ENCODE measurements at places on chromosomes 16 and 17.

DNA sequence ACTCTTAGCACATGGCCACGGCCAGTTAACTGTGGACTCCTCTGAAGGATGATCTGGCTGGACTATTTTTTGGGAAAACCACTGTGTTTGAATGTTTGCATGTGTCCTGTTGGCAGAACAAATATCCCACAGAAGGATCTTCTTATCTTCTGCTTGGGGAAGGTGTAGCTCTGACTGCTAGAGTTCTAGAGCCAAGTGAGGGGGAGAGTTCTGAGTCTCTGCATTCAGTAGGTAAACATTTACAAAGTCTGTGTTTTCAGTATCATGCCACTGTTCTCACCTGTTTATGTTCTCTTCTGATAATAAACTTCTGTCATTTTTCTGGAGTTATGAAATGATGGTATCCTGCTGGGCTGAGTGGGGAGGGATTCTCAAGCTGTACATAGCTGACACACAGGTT is 241.1 kb downstream of the WWOX start:
- no peak for DNase-seq

DNA sequence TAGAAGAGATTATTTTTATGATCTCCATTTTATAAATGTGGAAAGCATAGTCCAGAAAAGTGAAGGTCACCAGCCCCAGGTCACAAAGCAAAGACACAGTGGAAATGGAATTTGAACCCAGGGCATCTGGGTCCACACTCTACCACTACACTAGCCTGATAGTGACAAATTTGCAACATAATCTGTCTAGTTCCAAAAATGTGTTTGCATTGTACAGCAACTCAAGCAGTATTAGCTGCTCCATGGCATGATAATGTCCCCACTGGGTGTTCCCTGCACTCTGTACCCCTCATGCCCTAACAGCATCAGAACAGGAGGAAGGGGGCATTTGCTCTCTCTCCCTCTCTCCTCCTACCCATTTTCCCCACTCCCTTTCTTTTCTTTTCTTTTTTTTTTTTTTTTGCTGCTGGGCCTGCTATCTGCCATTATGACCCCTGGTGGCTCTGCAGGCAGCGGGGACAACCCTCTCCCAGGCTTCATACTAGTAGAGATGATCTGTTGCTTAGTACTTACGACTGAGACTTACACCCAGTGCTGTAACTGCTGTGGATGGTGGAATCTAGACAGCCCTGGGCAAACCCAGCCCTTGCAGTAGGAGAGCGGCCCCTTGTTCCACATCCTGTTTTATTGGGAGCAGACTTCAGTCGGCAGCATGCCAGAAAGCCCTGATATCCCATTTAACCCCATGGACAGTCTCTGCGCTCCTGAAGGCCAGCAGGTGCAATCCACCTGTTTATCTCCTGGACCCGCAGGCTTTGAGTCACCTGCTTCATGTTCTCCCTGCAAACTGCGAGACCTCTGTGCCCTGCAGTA is 306.3 kb downstream of the SOX9 start:
- DNase-seq, result no peak

DNA sequence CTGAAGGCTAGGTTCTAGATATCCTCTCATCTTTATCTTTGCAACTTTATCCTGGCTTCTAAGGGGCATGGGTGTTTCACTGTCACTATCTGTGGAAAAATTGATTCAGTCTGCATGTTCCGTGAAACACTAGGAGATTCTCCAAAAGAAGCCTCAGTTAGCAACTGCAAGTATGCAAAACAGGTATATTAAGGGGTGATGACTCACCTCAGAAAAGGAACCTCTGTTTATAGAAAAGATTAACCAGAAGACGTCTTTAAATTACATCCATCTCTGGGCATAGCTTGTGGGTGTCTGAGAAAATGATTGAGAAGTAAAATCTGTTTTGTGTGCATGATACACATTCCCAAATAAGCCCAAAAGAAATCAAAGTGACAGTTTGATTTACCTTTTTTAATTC is 353.8 kb upstream of the HSBP1 start:
- DNase-seq, result no peak

- no peak for DNase-seq
Measured at GRCh38 chr16:49547448-49547847, 173.8 kb downstream of the C16orf78 start.

GRCh38 chr16:67257486-67258160 is 8.8 kb downstream of the SLC9A5 start:
- DNase-seq, result no peak

DNA sequence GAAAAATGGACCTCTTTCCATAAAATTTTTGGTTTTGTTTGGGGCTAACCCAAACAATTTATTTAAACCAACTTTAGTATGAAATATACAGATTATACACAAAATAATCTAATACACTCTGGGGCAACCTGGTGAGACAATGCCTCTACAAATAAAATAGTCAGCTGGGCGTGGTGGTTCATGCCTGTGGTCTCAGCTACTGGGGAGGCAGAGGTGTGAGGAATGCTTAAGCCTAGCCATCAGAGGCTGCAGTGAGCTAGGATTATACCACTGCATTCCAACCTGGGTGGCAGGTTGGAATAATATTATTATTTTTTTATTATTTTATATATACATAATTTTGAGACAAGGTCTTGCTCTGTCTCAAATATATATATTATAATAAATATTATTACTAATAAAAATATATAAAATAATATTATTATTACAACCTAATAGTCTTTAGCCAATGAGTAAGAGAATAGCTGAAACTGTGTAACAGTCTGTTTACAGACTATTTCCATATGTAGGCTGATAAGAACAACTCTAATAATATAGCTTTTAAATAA is 50.5 kb downstream of the GLG1 start:
- no peak for DNase-seq

DNA sequence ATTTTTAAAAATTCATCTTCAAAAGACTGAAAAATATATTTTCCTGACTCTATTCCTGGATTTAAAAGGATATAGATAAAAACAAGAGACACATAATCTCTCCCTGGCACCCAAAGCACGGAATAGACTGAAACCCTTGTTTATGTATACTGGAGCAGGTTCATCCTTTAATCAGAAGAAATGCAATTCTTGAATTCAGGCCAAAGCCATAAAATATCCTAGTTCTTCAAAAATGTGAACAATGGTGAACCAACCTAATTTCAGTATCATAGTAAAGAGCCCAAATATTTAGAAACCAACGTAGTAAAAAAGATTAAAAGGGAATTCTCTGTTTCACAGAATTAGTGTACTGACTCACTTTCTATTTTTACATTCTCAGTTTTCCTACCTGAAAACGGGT is 188.5 kb upstream of the C17orf78 start:
- DNase-seq, result no peak

GRCh38 chr16:67372664-67373063 is 20.6 kb downstream of the TPPP3 start:
- DNase-seq, result no peak

GRCh38 chr17:75105126-75106080 is 4.4 kb upstream of the ARMC7 start:
- no peak for DNase-seq

GRCh38 chr17:17681744-17682292 is 560 bp downstream of the RAI1 start:
- no peak for DNase-seq

DNA sequence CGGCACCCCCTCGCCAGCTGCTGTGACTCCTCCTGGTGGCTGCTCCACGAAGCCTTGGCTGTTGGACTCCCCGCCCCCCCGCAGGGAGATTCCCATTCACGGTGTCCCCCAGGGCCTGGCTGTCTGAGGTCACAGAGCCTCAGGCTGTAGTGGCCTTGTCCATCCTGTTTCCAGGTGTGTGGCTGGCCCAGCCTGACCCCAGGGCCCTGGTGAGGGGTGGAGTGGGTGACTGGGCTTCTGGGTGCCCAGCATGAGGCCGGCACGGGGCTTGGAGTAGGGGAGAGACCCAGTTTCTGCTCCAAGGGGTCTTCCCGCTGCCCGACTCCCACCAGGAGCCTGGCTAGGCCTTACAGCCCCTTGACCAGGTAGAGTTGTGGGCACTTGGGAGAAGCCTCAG is 10.4 kb downstream of the PRSS27 start:
- no peak for DNase-seq

DNA sequence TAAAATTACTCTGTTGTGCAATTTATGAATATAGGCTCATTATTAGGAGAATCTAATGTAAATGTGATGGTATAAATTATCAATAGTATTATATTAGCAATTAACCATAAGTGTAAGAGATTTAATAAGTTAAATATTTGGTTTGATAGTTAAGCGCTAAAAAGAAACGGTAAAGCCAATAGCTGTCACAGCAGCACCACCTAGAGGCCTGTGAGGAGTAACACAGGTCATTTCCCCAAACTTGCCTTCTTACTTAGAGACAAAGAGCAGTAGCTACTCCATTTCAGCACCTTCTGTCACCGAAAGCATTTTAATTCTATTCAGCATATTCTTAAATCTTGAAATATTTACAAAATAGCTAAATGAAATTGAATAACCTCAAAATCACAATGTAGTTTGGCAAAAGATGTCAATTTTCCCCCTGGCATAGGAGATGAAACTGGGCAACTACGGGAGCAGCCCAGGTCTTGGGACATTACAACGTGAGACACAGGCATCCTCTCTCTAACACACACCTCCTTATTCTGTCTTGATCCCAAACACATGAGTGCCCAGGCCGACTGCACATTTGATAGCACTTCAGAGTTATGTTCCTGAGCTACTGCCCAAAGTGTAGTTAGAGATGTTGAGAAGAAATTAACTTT is 14.3 kb upstream of the DYNLRB2 start:
- DNase-seq, result no peak

GRCh38 chr16:66291833-66292232 is 74.7 kb upstream of the CDH5 start:
- DNase-seq, result no peak

GRCh38 chr17:69141431-69142174 is at the start of gene ABCA6:
Gene ABCA6, minus strand, starts transcription at chr17:69141895. Its CDS starts 1,192 bp downstream, at chr17:69140703.
- no peak for DNase-seq

DNA sequence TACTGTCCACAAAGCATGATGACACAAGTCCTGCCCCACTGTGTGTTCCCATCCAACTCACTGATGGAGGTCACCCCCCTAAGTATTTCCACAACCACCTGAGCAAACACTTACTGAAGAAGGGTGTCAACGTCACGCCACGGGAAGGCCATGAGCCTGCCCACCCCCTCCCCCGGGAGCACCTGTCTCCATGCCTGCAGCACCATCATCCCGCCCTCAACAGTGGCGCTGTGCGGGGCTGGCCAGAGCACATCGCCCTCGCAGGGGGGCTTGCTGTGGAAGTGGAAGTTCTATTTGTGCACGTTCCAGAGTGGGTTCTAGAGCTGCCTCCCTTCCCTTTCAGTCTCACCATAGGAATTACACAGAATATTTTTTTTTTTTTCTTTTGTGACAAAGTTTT is 4.3 kb upstream of the MBTPS1 start:
- DNase-seq, result no peak

DNA sequence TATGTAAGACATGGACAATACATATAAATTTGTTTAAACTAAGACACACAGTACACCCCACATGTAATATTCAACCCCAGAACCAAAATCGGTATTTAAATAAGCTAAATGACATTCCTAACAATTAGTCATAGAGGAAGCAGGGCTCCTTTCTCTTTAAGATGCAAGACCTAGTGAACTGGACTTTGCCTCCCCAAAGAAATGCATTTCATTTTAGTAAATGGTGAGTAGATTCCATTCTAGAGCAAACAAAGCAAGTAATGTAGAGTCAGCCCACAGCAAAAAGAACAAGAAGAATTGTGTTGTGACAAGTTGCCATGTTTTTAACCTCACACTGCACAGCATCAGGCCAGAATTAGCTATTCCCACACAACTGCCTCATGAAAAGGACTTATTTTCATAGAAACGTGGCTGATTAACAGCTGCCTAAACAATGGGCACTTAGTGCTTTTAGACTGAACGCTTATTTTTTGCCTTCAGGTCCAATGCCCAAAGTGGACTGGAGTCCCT is 14.4 kb downstream of the DNAJC7 start:
- no peak for DNase-seq

- DNase-seq, result no peak
Measured at GRCh38 chr17:61575983-61576382, 15.0 kb downstream of the NACA2 start.

DNA sequence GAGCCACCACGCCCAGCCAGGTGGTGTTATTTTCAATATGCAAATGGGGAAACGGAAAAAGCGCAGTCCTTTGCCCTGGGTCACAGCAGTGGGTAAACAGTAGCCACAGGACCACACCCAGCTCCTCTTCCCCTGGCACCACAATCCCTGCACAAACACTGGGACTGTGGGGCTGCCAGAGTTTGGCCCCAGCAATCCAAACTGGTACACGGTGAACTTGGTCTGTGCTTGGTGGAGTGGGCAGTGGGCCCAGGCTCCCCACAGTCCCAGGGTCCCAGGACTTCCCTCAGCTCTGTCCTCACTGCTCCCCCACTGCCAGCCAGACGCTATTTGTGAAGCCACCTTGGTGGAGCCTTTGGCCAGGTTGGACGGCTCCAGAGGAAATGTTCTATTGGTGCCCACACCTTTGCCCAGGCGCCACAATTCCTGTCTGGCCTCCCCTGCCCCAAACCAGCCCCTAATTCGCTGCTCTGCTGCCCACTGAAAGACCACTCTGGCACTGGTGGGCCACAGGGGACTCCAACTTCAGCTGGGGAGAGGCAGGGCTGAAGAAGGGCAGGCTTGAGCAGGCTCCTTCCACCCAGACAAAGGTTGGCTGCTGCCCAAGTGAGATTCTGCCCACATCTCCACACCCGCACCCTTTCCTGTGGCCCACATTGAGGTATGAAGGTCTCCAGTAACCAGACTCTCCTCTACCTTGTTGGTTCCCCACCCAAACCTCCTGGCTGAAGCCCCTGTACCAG is 2.1 kb downstream of the CHAD start:
- DNase-seq, result no peak

DNA sequence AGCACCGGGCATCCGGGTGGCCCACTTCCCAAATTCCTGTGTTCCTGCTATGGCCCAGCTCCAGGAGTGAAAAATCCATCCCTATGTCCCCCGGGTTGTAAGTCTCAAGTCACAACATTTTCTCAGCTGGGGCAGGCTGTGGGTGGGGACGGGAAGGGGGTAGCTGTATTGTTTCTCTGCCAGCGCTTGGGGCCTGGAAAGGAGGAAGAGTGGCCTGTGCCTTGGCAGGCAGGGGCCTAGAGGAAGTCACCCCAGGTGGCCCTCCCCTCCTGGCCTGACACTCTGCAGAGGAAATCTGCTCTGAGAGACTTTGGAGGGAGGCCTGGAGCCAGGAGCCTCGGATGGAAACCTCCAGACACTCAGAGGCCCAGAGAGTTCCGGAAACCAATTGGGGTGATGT is 10.6 kb upstream of the SCN4A start:
- no peak for DNase-seq

DNA sequence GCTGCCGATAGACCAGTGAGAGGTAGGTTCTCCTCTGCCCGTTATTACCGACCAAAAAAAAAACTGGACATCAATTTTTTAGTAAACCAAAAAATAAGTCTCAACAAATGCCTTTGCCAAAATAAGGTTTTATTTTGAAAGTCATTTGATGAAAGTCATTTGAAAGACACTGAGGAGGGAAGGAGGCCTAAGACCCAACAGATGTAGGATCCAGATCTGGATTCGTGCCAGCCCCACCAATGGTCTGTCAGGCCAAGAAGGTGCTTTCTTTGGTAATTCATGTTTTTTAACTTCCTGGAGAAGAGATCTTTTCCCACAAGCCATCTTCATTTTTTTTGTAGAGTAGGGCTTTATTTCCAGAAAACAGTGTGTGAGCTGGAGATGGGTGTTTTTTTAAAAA is 18.1 kb downstream of the NTAN1 start:
- DNase-seq, result no peak

GRCh38 chr17:81282141-81282540 is 13.0 kb downstream of the SLC38A10 start:
- DNase-seq, result no peak

All from NCI-H1048 (cell line).